Ecto neural progenitor cell (in vitro differentiated cells): ENCODE measurements at places on chromosomes 3 and 15.

GRCh38 chr3:18443665-18444594 is 18.8 kb upstream of the SATB1 start:
- DNase-seq = peak; percentile 61

DNA sequence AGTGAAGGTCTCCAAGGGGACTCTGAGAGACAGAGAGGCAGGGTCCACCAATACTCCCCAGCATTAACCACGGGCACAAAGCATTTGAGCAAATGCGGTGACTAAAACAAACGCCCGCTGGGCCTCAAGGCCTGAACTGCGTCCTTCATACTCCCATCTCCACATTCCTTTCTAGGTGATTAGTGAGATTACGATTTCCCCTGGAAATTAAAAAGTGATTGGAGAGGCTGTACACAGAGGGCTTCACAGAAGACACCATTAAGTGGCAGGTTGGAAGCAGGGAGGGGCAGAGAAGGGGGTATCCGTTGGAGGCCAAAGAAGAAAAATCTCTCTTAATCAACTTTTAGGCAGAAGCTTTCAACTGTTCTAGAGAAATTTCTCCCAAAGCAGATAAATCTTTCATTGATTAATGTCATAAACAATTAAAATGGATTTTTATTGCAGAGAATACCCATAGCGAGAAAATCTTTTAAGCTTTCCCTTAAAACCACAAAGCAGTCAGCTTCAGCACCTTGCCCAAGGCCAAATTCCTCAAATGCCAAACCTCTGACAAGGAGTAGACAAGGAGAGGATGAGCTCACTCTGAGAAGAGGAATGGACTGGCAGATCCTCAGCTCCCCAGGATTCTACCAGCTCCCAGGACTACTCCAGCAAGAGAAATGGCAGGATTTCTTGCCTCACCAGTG is 38.2 kb downstream of the MB21D2 start:
- DNase-seq = peak; percentile 58

GRCh38 chr15:66456211-66456610 is 41.4 kb downstream of the SNAPC5 start:
- no peak for DNase-seq

DNA sequence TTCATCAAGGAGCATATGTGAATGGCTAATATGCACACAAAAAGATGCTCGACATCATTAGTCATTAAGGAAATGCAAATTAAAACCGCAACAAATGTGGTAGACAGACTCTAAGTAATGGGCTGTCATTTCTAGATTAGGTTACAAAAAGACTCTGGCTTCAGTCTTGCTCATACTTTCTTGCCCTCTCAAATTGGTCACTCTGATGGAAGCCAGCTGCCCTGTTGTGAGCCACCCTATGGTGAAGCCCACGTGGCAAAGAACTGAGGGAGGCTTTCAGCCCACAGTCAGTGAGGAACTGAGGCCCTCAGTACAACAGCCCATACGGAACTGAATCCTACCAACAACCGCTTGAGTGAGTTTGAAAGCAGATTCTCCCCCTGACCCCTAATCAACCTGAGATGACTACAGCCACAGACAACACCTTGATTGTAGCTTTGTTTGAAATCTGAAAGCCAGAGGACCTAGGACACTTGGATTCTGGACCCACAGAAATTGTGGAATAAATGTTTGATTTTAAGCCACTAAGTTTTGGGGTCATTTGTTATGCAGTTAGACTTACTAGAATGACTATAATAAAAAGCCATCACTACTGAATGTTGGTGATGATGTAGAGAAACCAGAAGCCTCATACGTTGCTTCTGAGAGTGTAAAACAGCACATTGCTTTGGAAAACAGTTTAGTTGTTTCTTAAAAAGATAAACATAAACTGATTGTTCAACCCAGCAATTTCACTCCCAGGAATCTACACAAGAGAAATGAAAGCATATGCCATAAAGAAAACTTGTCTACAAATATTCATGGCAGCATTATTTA is 45.7 kb downstream of the EHHADH start:
- no peak for DNase-seq

- DNase-seq = no peak
Observed at GRCh38 chr3:49017229-49017970, 980 bp downstream of the DALRD3 start.

- DNase-seq = no peak
Observed at GRCh38 chr3:69699183-69699582, 40.1 kb upstream of the MITF start.

DNA sequence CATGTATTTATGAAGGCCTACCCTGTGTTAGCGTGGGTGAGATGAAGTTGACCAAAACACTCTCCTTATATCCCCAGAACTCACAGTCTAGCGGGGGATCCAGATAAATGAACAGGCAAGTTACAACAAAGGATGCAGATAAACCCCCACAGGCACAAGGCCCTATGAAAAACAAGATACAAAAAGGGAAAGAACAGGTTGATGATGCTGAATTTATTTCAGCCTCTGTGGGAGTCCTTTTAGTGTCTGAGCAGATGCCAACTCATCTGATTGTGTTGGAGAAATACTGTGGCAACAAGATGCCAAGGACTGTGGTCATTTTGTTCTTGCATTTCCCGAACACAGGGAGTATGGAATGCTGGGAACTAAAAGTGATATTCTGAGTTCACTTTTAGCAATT is 300.0 kb downstream of the CHST2 start:
- DNase-seq = no peak

DNA sequence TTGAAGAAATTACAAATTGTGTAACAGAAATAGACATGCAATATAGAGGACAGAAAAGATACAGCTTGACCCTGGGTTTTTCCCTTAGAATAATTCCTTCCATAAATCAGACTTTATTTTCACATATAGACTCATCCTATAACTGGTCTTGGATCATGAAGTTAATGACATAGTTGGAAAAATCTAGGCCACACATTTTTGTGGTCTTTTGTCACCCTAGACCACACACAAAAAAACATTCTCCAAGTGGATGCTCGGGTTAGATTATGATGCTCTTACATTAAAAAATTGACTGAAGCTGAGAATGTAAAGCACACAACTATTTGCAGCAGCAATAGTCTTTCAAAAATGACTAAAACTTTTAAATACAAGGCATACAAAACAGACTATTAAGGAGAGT is 7.5 kb upstream of the PLA2G4D start:
- no peak for DNase-seq

- DNase-seq = no peak
Observed at GRCh38 chr15:78616506-78616905, 4.3 kb downstream of the CHRNA3 start.

DNA sequence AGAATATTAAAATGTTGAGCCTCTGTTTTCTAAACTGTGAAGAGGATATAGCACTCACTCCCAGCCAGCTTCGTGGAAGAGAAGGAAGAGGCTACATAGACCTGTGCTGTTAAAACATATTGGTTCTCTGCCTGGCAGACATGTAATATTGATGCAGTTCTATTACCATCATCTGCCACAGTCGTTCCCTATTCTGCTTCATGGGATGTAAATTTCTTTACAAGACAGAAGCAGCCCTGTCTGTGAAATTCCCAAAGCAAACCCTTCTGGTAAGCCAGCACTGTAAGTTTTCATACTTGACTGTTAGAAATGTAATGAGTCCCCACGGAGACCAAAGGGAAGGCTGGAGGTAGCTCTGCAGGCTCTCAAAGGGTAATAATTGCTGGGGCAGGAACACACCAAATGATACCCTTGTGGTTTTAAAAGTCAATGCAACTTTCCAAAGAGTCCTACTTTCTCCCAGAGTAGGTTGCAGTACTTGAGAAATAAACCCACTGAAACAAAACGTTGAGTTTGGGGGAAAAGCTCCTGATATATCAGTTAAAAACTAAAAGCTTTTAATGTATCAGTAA is 129.9 kb upstream of the HES1 start:
- DNase-seq = no peak

- DNase-seq = no peak
Observed at GRCh38 chr15:78103406-78104118, 11.2 kb downstream of the SH2D7 start.

DNA sequence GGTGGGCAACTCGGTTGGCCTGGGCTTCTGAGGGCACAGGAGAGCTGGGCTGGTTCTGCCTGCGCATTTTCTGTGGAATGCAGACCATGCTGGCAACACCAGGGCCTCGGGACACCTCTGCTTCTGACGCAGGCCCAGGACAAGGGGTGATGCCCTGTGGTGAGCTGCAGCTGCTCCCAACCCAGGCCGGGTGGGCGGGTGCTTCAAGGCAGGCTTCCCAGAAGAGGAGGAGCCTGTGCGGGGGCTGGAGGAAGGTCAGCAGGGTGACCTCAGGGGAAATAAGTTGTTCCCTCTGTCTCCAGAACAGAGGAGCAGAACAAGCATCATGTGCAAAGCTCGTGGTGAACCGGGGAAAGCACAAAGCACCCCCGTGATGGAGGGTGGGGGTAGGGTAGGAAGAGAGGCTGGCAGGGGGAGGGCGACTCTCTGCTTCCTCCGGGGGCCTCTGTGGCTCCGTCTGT is 11.0 kb upstream of the PLXNA1 start:
- DNase-seq = peak; percentile 67

DNA sequence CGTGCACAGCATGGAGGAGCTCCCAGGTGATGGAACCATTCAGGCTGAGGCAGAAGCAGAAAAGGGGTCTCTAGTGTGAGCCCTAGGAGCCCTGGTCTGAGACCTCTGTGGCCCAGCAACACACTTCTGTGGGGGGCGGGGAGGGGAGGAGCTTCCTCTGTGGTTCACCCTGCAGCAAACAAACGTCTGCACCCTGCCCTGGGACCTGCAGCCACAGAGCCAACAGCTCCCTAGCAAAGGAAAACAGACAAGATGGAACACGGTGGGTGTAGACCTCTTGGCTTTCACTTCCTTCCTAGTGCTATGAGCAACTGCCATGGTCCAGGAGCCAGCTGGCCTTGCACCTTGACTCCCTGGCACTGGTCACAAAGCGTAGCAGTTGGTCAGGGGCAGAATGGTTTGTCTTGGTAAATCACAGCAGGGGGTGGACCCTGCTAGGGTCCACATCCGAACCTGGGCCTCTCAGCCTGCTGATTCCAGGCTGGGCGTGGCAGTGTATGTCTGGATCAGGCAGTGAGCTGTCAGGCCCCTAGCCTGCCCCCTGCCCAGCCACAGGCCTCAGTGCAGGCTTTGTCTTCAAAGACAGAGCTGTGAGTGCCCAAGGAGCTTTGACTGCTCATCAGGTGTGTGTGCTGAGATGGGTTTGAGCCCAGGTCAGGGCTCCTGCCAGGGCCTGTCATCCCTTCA is 6.7 kb downstream of the AMIGO3 start:
- DNase-seq = no peak

GRCh38 chr3:14446988-14447570 is 44.7 kb downstream of the SLC6A6 start:
- no peak for DNase-seq

DNA sequence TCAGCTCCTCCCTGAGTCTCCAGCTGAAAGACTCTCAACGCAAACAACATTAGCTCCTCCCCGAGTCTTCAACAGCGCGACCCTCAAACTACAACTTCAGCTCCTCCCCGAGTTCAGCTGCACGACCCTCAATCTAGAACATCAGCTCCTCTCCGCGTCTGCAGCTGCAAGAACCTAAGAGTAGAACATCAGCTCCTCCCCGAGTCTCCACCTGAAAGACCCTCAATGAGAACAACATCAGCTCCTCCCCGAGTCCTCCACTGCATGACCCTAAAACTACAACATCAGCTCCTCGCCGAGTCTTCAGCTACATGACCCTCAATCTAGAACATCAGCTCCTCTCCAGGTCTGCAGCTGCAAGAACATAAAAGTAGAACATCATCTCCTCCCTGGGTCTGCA is 78.3 kb downstream of the TFRC start:
- DNase-seq = no peak

- DNase-seq = peak; percentile 56
Observed at GRCh38 chr15:58521293-58521991, 89.7 kb downstream of the LIPC start.

DNA sequence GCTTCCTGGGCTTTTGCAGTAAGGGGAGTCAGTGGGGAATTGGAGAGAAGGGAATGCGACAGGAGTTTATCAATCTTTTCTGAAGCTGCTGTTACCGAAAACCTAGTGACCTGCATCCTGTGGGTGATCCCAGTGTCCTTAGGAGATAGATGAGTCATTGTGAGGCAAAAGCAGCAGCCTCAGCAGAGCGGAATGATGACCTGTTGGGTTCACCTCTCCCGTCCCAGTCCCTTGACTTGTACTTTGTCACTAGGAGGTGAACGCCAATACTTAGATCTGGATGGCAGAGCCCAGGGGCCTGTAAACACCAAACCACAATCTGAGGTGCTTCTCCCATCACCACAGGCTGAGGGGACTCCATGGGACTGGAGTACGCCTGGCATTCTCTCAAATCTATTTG is 17.9 kb downstream of the CDAN1 start:
- DNase-seq = no peak

DNA sequence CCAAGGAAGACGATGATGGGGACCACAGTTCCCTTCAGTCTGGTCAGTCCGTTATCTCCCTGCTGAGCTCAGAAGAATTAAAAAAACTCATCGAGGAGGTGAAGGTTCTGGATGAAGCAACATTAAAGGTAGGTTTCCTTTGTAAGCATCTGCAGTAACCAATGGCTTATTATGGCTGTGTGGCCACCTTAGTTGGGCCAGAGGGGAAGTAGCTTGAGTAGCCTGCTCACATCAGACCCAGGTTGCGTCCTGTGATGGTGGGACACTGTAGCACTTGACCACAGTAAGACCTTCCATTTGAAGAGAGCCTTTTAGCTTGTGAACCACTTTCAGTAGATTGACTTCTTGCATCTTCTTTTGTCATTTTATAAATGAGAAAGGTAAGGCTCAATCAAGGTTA is 22.6 kb downstream of the STARD5 start:
- no peak for DNase-seq

DNA sequence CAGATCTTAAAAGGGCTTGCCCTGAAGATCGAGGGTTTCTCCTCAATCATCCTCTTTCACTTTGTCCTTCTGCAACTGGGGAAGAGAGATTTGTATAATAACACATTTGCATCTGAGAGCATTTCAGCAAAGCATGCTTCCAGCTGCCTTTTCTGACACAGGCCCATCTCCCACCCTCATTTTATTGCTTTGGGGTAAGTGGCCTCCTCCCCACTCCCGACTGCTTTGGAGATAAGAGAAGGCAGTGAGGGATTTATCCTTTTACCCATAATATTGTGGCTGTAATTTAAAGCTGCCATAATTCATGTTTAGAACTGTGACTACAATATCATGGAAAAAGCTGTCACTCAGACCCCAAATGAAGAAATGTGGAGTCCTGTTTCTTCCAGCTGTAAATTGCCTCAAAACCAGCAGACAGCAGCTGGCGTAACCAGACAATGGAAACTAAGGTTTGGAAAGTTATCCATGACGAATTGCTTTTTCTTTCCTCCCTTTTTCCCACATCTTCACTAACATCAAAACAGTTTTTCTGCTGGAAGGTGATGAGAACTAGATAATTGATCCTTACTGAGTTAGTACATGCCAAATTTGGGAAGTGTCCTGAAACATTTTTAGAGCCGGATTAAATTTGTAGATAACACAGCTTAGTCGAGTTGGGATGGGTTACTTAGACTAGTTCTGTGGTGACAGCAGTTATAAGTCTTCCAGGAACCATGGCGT is 104.2 kb upstream of the PFN2 start:
- DNase-seq = no peak

DNA sequence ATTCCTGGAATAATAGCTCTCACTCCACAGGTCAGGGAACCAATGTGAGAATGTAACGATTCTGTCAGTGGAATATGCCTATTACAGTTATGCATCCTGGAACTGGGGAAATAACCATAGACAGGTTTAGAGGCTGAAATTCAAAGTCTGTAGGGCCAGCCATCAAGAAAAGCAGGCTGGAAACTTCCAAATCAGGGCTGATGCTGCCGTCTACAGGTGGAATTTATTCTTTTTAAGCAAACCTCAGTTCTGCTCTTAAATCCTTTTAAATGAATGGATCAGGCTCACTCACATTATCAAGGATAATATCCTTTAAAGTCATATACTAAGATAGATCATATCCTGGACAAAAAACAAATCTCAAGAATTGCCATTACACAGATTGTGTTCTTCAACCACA is 699.8 kb downstream of the NR2F2 start:
- DNase-seq = no peak
